Esophagus squamous epithelium (tissue), 5 donors: ENCODE measurements at places on chromosomes 12 and 14. TPM values are rescaled to one million over a fixed set of nuclear protein-coding genes. Genes with fewer than 3 reads are reported as not detected.

The KRT6C gene
- 1,233 TPM for total RNA-seq

- H3K36me3 ChIP-seq, result no peaks in the 10 kb centered on the region
- no peaks in the 10 kb centered on the region for H3K4me1 ChIP-seq
- H3K27ac ChIP-seq, result no peak overlapping the region
- DNase-seq, result no peak
- H3K27me3 ChIP-seq, result no peaks in the 10 kb centered on the region
Measured at GRCh38 chr12:13606290-13606689, 375.1 kb downstream of the GRIN2B start.

GRCh38 chr14:98608071-98609060 is 663.6 kb downstream of the BCL11B start:
- H3K27ac ChIP-seq, result no peak overlapping the region
- no peak overlapping the region for H3K4me3 ChIP-seq
- DNase-seq, result no peak
- H3K4me1 ChIP-seq, result no peaks in the 10 kb centered on the region
- H3K27me3 ChIP-seq, result no peaks in the 10 kb centered on the region
- H3K36me3 ChIP-seq, result no peaks in the 10 kb centered on the region

- no peaks in the 10 kb centered on the region for H3K4me1 ChIP-seq
- no peak overlapping the region for H3K27ac ChIP-seq
- DNase-seq, result no peak
Measured at GRCh38 chr12:114744691-114745090, 60.7 kb upstream of the TBX3 start.

The CEBPE gene
- total RNA-seq, result not detected

The CPNE6 gene
- not detected for total RNA-seq

DNA sequence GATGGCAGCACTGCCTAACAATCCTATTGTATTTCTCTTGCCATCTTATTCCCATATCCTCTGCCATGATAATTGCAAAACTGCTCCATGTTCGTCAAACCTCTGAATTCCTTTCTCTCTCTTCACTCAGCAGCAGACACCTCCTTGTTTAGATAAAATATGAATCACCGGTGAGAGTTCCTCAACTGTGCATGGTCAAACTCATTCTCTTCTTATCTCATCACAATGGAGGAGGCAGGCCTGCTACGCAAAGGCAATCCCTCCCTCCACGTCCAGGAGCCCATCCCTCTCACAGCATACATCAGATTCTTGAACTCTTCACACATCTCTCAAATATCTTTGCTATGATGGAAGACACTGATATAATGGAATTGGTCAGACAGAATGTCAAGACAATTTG is 90.1 kb upstream of the DAAM1 start:
- H3K27me3 ChIP-seq, result peaks cover 7% of the 10 kb centered on the region
- no peaks in the 10 kb centered on the region for H3K4me1 ChIP-seq
- H3K36me3 ChIP-seq, result no peaks in the 10 kb centered on the region
- no peak overlapping the region for H3K4me3 ChIP-seq
- no peak overlapping the region for H3K27ac ChIP-seq

DNA sequence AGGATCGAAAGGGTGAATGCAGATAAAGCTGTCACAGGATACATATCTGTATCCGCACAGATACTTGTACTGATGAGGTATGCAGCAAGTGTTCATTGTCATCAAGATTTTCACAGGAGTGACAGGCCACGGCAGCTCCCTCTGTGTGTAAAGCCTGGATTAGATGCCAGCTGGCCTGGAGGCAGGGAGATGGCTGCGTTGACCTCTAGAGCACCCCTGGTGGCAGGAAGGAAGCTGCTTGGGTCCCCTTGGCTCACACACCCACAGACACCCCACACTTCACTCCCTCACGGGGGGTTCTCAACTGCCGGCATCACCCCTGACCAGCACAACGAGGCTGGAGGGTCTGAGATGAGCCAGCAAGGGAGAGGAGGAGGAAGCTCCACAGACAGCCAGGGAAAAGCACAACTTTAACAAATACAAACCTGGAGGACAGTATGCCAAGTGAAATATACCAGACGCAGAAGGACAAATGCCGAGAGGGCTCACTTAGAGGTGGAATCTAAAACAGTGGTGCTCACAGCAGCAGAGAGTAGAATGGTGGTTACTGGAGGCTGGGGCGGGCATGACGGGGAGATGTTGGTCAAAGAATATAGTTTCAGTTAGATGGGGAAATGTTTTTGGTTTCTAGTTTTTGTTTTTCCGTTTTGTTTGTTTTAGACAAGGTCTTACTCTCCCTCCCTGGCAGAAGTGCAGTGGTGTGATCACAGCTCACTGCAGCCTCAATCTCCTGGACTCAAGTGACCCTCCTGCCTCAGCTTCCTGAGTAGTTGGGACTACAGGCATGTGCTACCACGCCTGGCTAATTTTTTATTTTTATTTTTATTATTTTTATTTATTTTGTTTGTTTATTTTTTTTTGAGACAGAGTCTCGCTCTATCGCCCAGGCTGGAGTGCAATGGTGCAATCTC is 45.7 kb downstream of the TEAD4 start:
- no peaks in the 10 kb centered on the region for H3K27me3 ChIP-seq
- H3K27ac ChIP-seq, result no peak overlapping the region
- DNase-seq, result no peak
- peaks cover 16% of the 10 kb centered on the region for H3K4me1 ChIP-seq
- no peak overlapping the region for H3K4me3 ChIP-seq
- H3K36me3 ChIP-seq, result no peaks in the 10 kb centered on the region

DNA sequence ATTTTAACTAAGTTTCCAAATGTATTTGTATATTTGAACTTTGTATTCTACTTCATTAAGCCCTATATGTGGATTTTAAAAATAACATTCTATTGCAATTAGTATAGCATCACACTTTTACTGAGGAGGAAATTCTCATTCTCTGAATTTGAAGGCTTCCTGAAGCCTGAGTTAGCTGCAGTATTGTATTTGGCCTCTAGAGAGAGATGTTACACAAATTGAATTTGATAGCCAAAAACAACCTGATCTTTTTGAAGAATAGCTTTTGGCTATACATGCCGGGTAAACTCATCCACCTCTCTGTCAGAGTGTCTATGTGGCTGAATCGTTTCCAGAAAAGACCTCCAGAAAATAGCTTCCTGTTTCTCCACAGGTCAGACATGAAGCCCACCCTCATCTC is 316.5 kb upstream of the OR4E1 start:
- no peak overlapping the region for H3K4me3 ChIP-seq
- no peak overlapping the region for H3K27ac ChIP-seq
- H3K4me1 ChIP-seq, result no peaks in the 10 kb centered on the region
- H3K27me3 ChIP-seq, result peaks cover 4% of the 10 kb centered on the region
